Stimulated activated naive CD4-positive, alpha-beta T cell (primary cell): ENCODE measurements at places on chromosomes 5 and 9.

GRCh38 chr9:97695390-97695789, 1.8 kb downstream of the XPA start:
- DNase-seq = no peak

- no peak for DNase-seq
Measured at GRCh38 chr9:34987160-34987901, 2.2 kb upstream of the DNAJB5 start.

DNA sequence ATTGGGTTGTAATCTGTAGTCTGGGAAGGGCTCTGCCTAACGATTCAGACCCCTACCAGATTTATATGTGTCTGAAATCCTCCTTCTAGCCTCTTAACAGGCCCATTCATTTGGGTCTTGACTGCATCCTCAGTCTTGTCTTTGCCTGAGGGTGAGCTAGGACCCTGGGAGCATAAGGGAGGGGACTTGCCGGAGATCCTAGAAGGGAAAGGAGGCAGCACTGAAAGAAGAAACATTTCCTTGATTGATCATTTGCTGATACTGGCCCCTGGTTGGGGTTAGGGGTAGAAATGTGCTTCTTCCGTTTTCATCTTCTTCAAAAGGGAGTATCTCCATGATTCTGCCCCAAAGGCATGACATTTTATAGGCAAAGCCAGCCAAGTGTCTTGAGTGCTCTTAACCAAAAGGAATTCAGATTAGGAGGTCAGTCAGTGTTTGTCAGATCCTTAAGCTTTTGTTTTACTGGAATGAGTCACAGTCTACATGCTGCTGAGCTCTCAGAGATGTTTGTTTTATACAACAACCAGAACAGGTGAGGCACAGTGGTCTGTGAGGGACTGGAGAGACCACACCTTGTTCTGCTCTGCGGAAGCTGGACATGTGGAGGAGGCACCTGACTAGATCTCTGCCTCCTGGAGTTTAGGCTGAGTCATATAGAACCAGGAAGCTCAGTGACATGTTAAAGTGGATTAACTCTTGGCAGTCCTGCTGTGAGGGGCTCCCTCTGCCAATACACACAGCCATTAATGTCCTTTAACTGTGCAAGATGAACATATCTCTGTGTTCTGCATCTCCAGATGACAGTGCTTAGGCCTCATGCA, 37.7 kb downstream of the PCDHAC2 start:
- no peak for DNase-seq

GRCh38 chr5:134086943-134087305, 27.6 kb upstream of the TCF7 start:
- peak; percentile 95 for DNase-seq

DNA sequence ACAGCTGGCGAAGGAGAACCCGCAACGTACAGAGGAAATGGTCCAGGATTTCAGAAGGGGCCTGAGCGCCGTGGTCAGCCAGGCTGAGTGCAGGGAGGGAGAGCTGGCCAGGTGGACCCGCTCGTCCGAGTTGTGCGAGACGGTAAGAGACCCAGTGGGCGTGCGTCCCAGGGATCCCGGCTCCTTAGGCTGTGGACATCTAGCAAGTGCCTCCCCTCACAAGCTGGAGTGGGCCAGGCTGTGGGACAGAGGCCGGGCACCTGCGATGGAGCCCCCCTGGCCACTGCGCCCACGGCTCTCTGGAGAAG, 29.5 kb upstream of the LRRC14B start:
- DNase-seq = no peak

DNA sequence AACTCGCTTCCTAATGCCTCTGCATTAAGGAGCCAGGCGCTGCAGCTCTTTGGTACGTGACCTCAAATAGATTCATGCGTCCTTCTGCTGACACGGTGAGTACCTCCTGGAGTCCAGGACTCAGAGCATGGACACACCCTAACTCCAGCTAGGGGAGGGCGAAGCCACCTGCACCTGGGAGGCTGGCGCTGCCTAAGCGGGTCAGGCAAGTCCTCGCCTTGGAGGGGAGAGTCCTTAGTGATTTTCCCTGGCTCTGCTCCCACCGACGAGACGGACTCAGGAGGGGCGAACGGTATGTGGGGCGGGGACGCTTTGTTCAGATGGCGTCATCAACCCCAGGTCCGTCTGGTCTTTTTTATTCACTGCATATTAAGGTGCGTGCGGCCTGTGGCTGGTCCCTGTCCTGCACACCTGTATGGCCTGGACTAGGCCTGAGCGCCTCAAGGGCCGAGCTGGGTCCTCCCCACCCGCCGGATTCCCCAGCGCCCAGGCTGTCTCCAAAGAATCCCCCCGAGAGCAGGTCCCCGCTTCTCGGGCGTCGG, 50.3 kb downstream of the NSUN2 start:
- no peak for DNase-seq

DNA sequence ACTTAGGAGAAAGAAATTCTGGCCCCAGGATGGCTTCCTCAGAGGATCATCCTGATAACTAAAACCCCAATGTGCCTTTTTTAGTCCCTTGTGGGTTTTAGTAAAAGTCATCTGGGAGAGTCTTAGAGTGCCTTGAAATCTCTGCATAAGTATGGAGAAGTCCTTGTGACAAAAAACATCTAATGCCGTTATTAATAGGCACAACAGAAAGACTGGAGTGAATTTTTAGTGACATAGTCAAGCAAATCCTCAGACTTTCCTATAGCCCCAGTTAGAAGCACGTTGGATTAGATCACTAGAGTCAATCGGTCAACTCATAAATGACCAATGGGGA, 108.2 kb upstream of the MPDZ start:
- DNase-seq = no peak

- DNase-seq = no peak
Measured at GRCh38 chr5:159053216-159053615, 46.5 kb downstream of the EBF1 start.

GRCh38 chr5:120852222-120852860, 388.2 kb downstream of the PRR16 start:
- DNase-seq = no peak

- DNase-seq = no peak
Measured at GRCh38 chr9:15935661-15936305, 382.9 kb downstream of the CCDC171 start.

DNA sequence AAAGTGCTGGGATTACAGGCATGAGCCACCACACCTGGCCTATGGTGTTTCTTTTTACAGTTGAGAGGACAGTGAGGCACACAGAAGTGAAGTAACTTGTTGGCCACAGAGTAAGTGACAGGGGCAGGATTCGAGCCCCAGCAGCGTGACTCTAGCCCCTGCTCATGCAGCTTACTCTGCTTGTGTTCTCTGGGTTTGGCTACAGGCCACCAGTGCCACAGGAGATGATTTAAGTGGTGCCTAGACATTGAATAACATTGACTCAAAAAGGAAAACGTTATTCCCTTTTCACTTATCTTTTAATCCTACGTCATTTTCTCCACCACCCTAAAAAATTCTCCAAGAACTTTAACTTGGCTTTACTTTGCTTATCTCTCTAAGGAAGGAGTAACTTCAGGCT, 61.4 kb downstream of the SNX24 start:
- DNase-seq = no peak

- DNase-seq = no peak
Measured at GRCh38 chr9:124535846-124536245, 28.6 kb upstream of the NR5A1 start.

DNA sequence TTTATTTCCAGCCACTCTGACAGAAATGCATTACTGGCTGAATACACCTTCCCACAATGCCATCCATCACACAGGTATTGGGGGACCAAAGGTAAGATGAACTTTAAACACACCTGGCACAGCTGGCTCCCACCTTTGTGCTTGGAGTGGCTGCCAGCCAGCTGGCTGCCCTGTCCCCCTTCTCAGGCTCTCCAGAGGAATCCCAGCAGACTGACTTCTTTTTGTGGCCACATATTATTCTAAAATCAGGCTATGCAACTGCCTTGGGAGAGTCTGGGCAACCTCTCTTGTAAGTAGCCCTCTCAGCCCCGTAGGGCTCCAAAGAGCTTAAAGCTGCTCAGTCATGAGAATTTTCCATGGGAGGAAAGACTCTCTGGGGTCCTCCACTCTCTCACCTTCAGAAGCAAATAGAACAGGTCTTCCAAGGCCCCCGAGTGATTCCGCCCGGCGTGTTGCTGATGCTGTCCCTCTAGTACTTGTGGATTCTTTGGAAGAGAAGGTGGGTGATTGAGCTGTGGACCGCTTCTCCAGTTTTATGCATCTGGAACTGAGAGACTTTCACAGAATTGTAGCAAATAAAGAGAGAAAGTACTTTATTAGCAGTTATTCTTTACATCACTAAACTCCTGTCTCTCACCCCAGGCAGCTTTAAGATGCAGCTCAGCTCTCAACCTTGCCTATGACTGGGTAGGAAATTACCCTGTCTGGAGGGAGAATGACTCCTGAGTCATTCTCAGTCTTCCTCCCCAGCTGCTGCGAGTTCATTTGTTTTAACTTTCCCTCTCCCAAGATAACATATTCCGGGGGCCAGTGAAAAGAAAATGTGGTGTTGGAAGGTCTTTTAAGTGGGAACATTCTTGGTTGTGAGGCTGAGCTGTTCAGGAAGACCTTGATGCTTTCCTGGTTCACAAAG, 159.4 kb upstream of the PITX1 start:
- no peak for DNase-seq

GRCh38 chr5:139644001-139644456, 4.1 kb upstream of the CXXC5 start:
- DNase-seq = no peak

DNA sequence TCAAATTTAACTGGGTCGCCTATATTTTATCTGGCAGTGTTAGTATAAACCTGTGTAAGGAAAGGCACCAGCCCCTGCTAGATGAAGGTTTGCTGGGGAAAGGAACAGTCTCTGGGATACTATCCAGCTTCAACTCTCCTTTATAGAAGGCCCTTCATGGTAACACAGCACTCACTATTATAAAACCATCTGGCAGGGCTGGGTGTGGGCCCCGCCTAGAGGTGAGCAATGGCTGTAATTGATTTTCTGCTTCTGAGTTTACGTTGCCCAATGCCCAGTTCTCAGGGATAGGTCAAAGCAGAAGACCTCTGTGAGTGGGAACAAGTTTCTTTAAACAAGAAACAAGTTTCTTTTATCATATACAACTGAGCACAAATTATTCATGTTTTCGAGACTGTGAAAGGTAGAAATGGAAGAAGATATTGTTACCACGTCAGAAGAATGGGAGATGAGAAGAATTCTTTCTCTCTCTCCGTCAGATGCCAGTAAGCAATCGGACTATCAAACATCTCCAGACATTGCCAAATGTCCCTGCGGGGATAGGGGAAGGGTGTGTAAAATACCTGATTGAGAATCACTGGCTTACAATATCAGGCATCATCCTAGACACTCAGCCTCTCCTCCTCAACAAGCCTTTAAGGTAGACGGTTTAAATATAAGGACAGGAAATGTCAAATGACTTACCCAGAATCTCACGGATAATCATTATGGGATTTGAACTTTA, 205.9 kb downstream of the PDZD2 start:
- DNase-seq = no peak

GRCh38 chr5:169052207-169052606, 248.7 kb downstream of the SLIT3 start:
- no peak for DNase-seq

DNA sequence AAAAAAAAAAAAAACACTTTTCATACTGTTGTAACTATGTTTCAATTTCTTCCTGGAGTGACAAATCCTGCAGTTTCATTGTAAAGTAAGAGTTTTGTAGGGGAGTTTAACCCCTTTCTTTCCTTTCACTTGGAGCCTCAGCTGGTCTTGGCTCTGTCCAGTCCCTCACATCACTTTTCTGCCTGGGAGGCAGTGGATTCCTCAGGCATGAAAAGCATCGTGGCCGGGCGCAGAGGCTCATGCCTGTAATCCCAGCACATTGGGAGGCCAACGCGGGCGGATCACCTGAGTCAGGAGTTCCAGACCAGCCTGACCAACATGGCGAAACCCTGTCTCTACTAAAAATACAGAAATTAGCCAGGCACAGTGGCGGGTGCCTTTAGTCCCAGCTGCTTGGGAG, 45.6 kb upstream of the MYO10 start:
- DNase-seq = no peak

- DNase-seq = no peak
Measured at GRCh38 chr9:23686896-23687295, 139.1 kb downstream of the ELAVL2 start.

- DNase-seq = no peak
Measured at GRCh38 chr5:72619251-72619650, 112.0 kb upstream of the ZNF366 start.

DNA sequence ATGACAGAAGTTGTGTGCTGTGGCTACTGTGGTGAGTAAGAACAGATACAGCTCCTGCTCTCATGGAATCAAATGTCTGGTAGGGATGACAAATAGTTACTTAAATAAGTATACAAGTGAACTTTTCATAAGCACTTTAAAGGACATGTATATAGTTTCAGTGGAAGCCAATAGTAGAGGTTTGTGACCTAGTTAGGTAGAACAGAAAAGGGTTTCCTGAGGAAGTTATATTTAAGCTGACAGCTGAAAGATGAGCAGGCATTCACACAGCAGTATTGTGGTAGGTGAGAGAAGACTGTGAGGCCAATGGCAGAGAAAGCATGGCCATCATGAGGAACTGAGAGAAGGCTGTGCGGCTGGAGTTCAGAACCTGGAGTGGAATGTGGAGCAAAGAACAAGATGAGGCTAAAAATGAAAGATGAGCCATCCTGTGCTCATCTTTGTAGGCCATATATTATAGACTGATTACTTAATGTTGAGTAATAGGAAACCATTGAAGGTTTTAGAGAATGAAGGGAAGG, 15.4 kb downstream of the FAM174A start:
- no peak for DNase-seq

- no peak for DNase-seq
Measured at GRCh38 chr5:90968319-90968718, 409.7 kb downstream of the ADGRV1 start.

DNA sequence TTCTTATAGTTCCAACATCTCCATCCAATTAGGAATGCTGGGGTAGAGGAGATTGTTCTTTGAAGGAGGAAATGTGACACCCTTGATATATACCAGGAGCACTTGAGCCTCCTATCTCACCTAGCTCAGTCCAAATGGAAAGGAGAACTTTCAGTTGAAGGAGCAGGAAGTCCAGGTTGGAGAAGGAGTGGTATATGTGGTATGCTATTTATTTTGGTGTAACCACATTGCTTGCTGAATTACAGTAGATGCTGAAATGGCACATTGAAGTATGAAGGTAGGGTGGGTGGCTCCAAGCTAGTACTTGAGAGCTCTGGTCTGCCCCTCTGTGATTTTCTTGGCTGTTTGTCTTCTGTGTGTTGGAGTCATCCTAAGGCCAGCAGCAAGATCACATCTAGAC, 6.1 kb downstream of the CSNK1G3 start:
- DNase-seq = no peak

- no peak for DNase-seq
Measured at GRCh38 chr9:111231801-111232580, 98.0 kb downstream of the OR2K2 start.

- no peak for DNase-seq
Measured at GRCh38 chr5:6584727-6585126, 48.1 kb downstream of the NSUN2 start.
